ENCODE measurements at places on chromosomes 7 and 10.

DNA sequence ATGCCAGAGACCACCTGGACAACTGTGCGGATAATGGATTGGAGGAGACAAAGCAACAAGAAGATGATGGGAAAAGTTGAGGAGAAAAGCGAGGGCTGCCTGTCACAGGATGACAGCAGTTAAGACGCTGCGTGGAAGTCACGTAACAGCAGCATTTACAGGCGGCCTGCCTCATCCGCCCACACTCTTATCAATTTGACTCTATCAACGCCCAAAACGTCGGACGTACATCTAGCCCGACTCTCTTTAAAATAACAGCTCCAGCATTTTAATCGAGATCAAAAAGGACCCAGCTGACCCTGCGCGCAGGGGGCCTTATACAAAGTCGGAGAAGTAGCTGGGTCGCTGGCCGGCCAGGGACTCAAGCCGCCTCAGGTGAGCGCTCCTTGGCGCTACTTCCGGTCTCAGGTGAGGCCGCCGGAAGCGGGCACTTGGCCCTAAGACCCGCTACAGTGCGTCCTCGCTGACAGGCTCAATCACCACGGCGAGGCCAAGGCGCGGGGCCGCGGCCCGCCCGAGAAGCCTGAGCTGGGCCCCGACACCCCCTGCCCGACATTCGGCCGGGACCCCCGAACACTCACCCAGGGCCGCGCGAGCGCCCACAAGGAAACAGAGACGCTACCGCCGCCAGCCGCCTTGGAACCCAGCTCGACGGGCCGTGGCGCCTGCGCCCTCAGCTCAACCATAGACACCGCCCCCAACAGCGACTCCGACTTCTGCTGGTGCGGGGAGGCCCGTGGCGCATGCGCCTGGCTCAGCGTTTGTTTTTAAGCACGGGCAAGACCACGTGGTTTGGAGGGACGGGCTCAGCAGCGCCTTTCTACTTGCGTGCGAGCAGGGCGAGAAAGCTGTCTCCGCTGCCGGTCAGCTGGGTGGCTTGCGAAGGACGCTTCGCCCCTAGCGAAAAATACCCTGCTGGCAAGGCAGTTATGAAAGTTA is at the start of gene ERCC6:
TSS of gene ERCC6 (minus strand) at position 741 of the 939 bp plus-strand sequence.
- peak; percentile 94 for DNase-seq

- DNase-seq, result no peak
Observed at GRCh38 chr7:93161181-93161762, 13.1 kb upstream of the SAMD9L start.

DNA sequence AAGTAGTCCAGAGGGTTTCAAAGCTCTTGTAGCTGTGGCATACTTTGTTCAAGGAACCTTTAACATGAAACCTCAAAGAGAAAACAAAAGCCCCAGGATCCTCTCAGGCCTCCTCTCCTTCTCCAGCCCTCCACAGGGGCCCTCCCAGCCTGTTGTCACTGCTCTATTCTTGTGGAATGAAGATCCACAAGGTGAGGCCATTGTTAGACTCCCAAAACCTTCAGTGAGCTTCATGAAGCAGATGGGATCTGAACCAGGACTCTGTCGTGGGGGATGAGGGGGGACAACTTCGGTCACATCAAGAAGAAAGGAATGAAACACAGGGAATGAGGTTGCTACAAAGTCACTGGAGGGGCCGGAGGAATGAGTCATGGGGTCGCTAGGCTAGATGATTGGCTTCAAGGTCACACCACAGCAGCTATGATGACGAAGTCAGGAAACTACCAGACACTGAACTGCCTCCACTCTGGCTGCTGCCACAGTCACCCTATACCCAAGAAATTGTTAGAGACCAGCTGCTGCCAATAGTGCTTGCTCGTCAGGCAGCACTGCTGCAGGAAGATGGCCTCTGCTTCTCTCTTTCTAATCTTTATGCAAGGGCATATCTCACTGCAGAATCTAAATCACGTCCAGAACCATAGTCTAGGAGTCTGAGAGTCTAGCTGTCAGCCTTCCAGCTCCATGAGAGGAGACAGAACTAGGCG is 208.8 kb downstream of the HIBADH start:
- DNase-seq, result no peak

DNA sequence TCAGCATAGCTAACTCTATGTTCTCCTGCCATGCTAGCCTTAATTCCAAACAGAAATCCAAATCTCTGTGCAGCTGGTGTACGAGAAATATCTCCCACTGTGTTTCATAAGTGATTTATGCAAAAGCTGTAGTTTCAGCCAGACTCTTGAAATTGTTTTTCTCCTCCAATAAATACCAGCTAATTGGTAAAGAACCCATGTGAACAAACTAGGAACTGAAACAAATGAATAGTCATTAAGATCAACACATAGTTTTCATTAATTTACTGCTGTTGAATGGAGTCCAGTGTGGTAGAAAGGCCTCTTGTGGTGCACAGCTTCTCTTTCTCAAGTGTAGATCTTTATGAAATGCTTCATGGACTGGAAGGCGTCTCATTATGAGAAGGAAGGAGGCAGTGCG is 18.4 kb downstream of the PPP1R17 start:
- no peak for DNase-seq

DNA sequence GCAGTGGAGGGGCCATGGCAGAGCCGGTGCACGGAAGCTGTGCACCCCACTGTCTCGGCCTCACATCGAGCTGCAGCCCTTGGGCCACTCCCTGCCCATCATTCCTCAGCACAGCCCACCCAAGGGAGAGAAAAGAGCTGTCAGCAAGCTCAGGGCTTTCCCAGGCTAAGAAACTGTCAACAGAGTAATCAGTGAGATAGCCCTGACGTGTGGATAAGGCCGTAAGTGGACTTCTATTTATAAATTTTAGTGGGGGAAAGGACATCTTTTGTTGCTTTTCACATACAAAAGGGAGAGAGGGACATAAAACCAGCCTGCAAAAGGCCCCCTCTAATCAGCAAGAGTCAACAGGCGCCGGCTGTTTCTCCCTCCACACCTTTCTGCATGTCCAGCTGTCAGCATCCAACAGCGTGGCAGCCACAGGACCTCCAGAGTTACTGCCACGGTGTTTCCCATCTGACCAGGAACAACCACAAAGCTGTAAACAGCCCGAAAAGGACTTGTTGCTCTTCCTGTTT is 56.8 kb upstream of the DDC start:
- no peak for DNase-seq

GRCh38 chr7:76327610-76328009 is 25.1 kb downstream of the HSPB1 start:
- DNase-seq, result no peak

DNA sequence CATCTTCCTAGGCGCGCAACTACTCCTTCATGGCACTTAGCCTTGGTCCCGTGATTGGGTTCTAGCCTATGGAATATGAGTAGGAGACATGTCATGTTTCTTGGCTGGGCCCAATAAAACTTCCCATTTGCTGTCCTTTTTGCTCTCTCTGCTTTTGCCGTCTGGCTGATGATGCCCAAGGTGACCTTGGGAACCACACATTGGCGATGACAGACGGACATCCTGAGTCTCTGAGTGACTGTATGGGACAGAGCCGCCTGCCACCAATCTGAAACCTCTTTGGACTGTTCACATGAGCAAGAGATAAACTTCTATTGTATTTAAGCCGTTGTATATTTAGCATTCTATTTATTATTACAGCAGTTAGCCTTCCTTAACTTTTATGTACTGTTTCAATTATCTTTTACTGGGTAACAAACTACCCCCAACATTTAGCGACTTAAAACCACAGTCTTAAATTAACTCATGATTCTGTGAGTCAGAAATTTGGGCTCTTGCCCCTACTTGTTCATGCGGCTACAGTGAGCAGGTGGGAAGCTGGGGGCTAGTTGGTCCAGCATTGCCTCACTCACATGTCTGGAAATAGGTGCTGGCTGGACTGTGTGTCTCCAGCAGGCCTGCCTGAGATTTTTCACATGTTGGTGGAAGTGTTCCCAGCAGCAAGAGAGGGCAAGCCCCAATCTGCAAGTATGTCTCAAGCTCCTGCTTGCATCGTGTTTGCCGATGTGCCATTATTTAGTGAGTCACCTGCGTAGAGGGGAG is 71.7 kb downstream of the NOD1 start:
- DNase-seq, result no peak

- DNase-seq, result no peak
Observed at GRCh38 chr10:30820261-30820991, 190.9 kb upstream of the LYZL2 start.

Measured in stimulated activated CD8-positive, alpha-beta memory T cell treated with anti-CD3 and anti-CD28 coated beads, Interleukin-2, amount 100 ng/mL, for 1 hour (primary cell).